ENCODE measurements at places on chromosomes 2 and 18. TPM values are rescaled to one million over a fixed set of nuclear protein-coding genes. Genes with fewer than 3 reads are reported as not detected.

The TTN gene
- total RNA-seq = 1.1 TPM

DNA sequence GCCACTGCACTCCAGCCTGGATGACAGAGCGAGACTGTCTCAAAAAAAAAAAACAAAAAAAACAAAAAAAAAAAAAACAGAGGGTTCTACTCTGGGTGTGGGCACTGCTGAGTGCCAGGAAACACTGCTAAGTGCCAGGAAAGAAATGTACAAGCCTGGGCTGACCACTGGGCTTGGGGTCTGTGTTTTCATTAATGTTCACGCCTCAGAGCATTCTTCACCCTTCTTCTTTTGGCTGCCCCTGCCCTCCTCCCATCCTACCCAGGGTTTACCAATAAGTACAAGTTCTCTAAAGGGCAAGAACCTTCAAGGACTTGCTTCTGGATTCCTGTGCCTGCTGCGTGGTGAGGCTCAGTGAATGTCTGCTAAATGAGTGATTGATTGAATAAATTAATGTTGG lies 49.3 kb upstream of the LRPPRC start:
- DNase-seq = no peak

- DNase-seq = no peak
These were observed 70.9 kb downstream of the LRRFIP1 start for GRCh38 chr2:237698358-237698694.

GRCh38 chr2:241795021-241795999 lies 13.7 kb upstream of the NEU4 start:
- no peak for DNase-seq

GRCh38 chr2:230778350-230779063 lies 65.9 kb downstream of the CAB39 start:
- no peak for DNase-seq

The CLEC4F gene
- total RNA-seq = not detected
